Neural crest cell (in vitro differentiated cells): ENCODE measurements at places on chromosomes 12 and 14. TPM values are rescaled to one million over a fixed set of nuclear protein-coding genes. Genes with fewer than 3 reads are reported as not detected.

Gene AKAP5
- 1.3 and 1.4 TPM in 2 replicates for total RNA-seq

Gene MAP3K9
- 10.3 and 11.2 TPM in 2 replicates for total RNA-seq

Gene NUAK1
- 35.3 and 35.6 TPM in 2 replicates for total RNA-seq

Gene AKAP6
- 9.4 and 9.7 TPM in 2 replicates for total RNA-seq

Gene RALGAPA1
- 42.0 and 46.0 TPM in 2 replicates for total RNA-seq

Gene ATN1
- 118 and 122 TPM in 2 replicates for total RNA-seq

Gene TGM1
- total RNA-seq = 4.5 and 6.4 TPM in 2 replicates

Gene LTBP2
- total RNA-seq = 0.93 and 1.3 TPM in 2 replicates

Gene GPR135
- total RNA-seq = 3.3 and 3.5 TPM in 2 replicates

DNA sequence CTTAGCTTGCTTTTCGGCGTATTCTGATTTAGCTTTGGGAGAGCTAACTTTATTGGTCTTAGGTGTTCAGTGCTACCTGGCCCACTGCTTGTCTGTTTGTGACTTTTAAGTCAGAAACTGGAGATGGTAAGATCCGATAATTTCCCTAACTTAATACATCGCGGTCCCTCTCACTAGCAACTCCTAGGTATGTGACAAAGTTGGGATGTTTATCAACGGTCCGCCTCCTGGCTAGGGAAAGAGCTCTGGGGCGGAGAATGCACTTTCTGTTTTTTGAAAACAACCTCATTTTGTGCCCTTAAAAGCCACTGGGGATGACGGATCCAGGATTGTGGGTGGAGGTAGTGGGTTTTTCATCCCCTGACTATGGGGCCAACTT lies 1.2 kb downstream of the CDKN1B start:
- DNase-seq = no peak

DNA sequence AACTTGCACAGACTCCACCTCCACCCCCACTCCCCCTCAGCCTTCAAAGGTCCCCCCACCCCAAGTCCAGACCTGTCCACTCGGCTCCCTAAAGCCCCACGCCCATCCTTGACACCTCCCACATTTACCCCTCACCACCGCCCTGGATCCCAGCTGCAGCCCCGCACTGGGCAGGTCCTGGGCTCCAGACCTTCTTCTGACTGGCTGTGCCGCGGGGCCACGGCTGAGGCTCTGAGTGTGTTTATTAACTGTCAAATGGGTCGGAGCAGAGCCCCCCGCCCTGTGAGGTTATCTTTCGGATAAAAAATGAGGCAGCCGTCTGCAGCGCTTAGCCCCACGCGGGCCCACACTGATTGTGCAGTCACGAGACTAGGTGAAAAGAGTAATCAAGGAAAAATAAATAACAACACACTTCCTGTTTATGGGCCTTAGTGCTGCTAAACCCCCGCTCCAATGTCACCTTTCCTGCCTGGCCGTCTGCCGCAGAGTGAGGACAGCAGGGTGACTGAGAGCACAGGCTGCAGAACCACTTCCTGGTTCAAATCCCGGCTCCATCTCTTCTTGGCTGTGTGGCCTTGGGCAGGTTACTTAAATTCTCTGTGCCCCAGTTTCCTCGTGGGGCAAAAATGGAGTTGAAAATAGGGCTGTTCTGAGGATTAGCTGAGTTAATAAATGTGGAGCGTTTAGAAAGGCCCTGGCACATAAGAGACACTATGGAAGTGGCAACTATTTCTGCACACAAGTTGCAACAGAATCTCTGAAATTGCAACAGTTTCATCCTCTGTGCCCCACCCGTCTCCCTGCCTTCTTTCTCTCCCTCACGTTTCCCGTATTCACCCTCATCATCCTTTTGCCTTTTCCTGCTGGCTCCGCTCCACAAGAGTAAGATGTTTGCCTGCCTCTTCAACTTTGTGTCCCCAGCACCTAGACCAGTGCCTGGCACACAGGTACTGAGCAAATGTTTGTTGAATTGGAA lies 9.4 kb downstream of the SETD1B start:
- no peak for DNase-seq

DNA sequence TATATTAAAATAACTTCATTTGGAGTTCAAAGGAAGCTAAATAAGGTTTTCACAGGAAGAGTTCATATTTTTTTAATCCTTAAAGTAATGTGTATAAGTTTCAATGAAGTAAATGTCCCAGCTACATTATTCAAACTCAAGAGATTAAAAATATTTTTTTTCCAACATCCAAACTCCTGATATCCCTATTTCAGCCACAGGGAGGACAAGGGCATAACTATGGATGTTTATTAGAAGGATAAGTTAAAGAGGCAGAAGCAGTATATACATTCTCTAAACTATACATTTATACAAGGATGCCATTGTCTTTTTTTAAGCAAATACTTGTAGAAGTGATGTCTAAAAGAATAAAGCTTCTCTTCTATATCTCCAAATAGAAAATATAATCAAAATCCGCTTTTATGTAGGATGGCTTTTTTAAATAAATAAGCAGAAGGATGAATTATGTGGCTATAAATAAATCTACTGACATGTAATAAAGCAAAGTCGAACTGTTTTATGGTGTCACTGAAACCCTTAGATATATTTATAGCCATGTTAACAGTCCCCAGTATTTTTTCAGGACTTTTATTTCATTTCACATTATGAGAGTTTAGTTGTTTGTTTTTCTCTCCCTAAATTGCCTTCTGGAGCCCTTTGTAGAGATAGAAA lies 936.5 kb downstream of the DIO2 start:
- no peak for DNase-seq

DNA sequence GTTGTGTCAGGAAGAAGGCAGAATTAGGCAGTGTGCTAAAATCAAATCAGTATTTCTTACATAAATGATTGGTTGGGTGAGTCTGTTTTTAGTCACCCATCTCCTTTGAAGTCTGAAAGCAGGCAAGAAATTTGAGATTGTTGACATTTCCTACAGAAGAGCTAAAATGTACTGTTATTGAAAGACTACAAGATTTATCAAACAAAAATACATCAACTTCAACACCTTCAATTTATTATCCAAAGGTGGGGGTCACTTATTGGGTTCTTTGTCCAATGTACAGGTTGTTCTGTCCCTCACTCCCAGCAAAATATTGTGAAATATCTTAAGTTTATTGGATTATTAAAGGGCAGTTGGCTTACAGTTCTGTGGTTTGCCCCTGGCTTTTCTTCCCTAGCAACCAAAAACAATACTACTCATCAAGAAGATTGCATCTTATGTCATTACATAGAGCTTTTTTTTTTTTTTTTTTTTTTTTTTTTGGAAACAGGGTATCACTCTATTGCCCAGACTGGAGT lies 20.6 kb upstream of the PKP2 start:
- DNase-seq = no peak

GRCh38 chr12:42145552-42146215 lies 1.0 kb upstream of the GXYLT1 start:
- DNase-seq = no peak

- DNase-seq = peak; percentile 71
These were observed 20.9 kb upstream of the BLTP3B start for GRCh38 chr12:100163416-100164152.

DNA sequence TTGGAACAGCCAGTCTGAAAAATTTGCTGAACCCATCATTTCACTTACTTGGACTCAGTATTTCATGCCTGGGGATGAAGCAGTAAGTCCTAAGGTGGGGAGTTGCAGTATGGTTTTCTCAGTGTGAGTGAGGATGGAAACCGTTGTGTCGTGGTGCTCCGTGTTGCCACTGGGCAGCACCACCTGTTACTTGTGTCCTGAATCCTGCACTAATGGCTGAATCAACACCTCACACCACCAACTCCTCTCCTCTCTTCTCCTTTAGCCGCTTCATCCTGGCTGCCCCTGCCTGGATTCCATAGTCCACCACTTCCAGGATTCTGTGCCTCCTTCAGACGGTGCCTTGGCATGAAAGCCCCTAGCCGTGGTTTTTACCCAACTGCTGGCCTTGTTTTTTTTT lies 3.0 kb upstream of the EP400 start:
- no peak for DNase-seq

GRCh38 chr12:49987625-49988303 lies 15.0 kb downstream of the AQP6 start:
- DNase-seq = no peak

- DNase-seq = no peak
These were observed 20.0 kb downstream of the CIT start for GRCh38 chr12:119857041-119857591.

- DNase-seq = no peak
These were observed 624 bp upstream of the PWP1 start for GRCh38 chr12:107684990-107685359.

GRCh38 chr12:2390850-2391390 lies 338.1 kb downstream of the CACNA1C start:
- DNase-seq = no peak

DNA sequence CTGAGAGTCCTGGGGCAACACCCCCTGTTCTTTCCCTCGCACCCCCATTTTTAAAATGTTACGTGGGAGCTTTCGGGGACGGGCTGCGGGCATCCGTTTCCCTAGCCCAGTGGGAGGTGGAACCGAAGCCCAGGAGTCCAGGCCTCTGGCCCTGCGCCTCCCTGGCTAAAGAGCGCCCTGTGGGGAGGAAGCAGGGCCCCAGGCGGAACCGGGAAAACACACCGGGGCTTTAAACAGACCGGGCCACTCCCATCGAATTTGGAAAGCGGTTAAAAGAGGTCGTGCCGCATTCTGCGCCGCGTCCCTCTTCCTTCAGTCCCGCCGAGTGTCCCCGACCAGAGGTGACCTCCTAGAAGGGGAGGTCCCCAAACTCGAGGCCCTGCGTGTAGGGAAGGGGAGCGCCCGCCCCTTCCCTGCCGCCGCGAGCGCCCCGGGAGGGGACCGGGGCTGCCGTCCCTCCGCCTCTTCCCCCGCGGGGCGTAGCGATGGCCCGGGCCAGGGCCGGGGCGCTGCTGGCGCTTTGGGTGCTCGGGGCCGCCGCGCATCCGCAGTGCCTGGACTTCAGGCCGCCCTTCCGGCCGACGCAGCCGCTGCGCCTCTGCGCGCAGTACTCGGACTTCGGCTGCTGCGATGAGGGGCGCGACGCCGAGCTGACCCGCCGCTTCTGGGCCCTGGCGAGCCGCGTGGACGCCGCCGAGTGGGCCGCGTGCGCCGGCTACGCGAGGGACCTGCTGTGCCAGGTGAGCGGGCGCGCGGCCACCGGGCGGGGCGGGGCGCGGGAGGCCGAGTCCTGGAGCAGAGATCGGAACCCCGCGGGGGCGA lies at the start of gene HHIPL1:
Gene HHIPL1 (plus strand): TSS at position 407 of the 822 bp plus-strand sequence. CDS start 79 bp downstream, at position 486.
- peak; percentile 45 for DNase-seq

- no peak for DNase-seq
These were observed 194.5 kb downstream of the TSPAN9 start for GRCh38 chr12:3271639-3272038.

GRCh38 chr14:105073720-105074600 lies 8.7 kb upstream of the GPR132 start:
- no peak for DNase-seq

- DNase-seq = no peak
These were observed 167.0 kb upstream of the ALG10B start for GRCh38 chr12:38149395-38150073.

DNA sequence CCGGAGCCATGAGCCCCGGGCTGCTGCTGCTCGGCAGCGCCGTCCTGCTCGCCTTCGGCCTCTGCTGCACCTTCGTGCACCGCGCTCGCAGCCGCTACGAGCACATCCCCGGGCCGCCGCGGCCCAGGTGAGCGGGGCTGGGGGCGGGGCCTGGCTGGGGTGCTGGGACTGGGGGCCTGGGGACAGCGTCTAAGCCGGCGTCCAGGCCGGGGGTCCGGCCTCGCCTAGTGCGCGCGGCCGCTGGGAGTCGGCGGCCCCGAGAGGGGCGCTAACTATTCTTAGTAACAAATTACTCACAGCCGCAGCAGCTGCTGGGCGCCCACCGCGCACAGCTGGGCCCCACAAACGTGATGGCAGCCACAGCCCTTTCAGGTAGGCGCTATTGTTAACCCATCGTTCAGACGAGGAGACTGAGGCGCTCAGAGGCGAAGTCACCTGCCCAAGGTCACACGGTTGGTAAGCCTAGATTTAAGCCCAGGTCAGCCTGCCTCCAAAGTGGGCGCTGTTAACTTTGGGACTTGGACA lies 374 bp downstream of the CYP46A1 start:
- no peak for DNase-seq

- no peak for DNase-seq
These were observed 1.5 kb downstream of the SYNE2 start for GRCh38 chr14:63854330-63854729.
